ENCODE measurements at places on chromosomes 16 and 17.
A peak's percentile ranks its signal among the peaks of the same experiment; 100 is the strongest.

DNA sequence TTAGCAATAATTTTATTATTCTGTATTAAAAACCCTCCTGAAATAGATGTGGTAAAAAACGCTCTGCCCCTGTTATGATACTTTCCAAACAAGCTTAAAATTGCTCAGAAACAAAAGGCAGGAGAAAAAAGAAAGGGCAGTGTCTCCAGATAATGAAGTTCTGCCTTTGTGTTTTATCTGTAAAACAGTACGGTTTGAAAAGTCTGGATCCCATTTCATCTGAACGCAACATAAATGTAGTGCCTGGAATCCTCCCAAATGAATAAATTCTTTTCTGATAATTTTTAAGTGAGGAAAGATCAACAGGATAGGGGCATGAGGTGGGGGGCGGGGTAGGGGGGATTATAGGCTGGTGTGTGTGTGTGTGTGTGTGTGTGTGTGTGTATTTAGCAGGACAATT, 87.5 kb upstream of the SOX9 start:
- DNase-seq = no peak

DNA sequence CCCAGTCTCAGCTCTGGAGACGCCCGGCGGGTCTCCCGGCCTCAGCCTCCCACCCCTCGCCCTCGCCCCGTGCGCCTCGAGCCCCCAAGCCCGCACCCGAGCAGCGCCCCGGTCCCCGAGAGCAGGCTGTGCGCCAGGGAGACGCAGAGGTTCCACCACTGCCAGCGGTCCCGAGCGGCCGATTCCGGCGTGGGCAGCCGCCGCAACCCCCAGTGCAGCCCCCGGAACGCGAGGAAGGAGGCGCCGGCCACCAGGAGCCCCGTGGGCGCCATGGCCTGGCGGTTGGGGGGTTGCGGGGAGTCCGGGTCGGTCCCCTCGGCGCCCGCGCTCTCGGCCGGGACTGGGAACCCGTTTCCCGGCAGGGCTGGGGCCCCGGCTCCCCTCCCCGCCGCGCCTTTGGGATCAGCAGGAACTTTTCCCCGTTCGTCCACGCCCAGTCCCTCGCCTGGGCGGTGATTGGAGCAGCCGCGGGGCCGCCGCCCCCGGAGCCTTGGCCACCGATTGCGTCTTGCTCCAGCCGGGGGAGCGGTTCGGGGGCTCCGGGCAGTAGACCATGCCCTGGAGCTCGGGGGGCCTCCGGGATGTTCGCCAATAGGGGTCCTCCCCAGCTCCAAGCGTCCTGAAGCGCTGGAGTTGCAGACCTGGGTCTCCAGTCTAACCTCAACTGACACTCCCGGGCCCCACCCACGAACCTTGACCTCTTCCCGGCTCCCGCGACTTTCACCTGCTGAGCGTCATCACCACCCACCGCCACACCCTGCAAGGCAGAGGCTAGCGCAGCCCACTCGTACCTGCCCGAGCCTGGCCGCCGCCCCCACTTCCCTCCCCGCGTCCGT, at the start of gene TLCD2:
TLCD2 (minus strand) TSS at position 407 of the 836 bp plus-strand sequence; CDS start at position 272, 135 bp downstream.
- peak; percentile 79 for DNase-seq

- DNase-seq = no peak
Measured at GRCh38 chr16:19583665-19584300, 28.3 kb downstream of the VPS35L start.

DNA sequence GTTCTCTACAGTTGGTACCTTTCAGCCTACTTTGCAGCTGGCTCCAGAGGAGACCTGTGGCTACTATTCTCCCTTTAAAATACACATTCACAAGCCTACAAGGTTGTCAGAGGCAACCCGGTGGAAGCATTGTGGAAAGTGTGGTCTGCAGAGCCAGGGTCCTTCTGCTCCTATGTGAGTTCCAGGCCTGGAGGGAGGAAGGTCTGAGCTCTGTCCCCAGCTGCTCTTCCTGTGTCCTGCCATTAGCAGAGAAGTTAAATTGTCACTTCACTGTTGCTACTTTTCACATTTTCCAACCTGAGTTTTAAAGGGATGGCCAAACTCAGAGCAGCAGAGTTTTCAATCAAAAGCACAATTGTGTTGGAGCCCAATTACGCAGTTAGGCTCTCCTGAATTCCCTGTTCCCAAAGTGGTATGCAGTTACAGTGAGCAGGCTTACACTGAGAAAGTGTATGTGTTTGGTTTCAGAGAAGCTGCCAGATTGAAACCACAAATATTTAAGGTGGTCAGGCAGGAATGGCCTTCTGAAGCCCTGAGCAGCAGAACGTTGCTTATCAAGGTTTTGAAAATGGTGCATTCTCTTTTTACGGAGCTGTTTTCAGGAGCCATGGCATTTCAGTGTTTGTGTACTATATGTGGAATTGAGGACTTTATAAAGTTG, 25.0 kb downstream of the MAP3K3 start:
- DNase-seq = no peak

DNA sequence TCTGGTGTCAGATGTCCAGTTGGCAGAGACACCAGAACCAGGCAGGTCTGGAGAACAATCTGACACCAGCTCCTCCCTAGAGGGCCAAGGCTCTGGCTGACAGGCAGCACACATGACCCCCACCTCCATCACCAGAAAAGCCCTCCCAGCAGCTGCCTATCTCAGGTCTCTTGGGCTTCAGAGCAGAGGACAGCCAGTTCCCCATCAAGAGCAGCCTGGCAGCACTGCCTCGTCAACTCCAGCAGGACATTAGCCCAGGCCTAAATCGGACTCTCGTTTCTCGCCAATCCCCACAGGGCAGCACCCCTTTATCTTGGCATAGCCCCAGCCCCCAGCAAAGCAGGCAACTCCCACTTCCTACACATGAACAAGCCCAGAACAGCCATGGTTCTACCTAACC, 4.4 kb downstream of the JUP start:
- DNase-seq = no peak

GRCh38 chr17:30915833-30916611, 5.7 kb upstream of the ADAP2 start:
- no peak for DNase-seq

GRCh38 chr17:57948555-57949420, 6.4 kb downstream of the CUEDC1 start:
- no peak for DNase-seq

- DNase-seq = no peak
Measured at GRCh38 chr16:35195864-35196216, 1736.4 kb downstream of the TP53TG3F start.

DNA sequence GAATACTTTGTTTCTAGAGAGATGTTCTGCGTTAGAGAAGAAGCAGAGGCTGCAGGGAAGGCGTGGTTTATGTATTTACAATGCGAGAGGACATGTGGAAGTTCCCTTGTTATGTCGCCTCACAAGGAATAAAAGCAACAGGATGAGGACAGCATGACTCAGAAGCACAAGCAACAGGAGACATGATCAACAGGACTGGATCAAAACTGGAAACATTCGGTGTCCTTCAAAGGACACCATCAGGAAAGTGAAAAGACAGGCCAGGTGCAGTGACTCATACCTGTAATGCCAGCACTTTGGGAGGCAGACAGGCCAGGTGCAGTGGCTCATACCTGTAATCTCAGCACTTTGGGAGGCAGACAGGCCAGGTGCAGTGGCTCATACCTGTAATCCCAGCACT, 52.6 kb downstream of the CCDC57 start:
- no peak for DNase-seq

- DNase-seq = peak; percentile 88
Measured at GRCh38 chr17:44774271-44775135, 15.7 kb downstream of the ADAM11 start.

DNA sequence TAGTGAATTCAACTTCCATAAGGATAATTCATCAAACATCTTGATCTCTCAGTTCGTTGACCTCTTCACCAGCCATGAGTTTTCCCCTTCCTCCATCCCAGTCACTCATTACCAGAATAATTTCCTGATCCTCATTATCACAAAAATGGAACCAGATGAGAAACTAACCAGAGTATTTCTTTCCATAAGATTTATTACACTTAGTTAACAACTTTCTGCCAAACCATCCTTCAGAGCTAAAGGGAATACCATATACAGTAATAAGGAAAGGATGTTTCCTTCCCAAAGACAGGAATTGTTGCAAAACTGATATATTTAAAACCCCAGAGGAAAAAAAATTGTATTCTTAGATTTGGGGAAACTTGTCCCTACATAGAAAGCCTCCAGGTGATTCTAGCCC, 8.6 kb downstream of the KRTAP29-1 start:
- no peak for DNase-seq

DNA sequence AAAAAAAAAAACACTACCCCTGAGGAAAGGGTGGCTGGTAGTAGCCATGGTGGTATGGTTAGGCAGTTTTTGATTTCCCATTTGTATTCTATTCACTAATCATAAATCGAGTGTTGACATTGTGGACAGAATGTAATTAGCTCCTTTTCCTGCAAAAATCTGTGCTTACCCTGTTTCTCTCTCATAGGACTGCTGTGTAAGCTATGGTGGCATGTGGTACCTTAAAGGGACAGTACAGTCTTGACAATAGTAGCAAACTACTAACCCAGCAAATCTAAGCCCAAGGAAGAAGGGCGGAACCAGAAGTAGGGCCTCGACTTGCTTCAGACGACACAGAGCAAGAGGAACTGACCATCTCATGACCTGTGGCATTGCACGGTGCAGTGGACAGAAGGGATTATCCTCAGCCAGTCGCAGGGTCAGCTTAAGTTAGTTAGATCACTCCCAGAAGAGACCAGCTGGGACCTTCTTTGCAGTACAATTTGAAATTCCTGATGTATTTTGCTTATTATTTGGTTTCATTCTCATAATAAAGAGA, 36.3 kb downstream of the POLR3E start:
- DNase-seq = no peak

DNA sequence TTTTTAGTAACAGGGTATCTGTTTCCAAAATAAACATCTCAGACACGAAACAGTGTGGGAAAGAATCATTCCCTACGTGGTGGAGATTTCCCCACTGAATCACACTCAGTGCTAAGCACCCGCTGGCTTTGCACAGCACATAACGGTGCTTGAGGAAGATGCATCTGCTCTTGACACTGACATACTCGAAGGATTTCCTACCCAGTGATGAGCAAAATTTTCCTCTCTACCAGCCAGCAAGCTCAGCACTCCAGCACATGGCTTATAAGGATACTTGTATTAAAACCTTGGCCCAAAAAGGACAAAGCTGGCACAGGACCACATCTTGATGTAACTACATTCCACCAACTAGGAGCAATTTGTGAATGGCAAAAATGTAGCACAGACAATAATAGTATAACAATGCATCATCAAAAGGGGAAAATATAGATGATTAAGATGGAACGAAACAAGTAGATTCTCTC, 59.0 kb downstream of the ANKFY1 start:
- no peak for DNase-seq

DNA sequence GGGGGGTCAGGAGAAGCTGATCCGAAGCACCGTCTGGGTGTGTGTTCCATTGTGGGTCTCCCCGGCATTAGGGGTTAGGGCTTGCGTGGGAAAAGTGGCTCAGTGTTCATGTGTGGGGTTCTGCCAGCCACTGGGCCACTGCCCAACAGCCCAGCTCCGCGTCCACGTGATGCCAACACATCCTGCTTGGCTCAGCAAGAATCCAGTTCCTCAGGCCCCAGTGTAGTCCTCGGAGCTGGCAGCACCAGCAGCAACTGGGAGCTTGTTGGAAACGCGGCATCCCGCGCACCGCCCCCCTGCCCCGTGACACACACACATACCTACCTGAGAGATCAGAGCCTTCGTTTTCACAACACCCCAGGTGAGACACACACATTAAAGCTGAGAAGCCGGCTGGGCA, 18.9 kb downstream of the LGALS9 start:
- DNase-seq = no peak

GRCh38 chr16:89189358-89190025, 10.8 kb downstream of the SLC22A31 start:
- DNase-seq = no peak

GRCh38 chr17:80785477-80786178, 206.0 kb upstream of the CHMP6 start:
- no peak for DNase-seq

DNA sequence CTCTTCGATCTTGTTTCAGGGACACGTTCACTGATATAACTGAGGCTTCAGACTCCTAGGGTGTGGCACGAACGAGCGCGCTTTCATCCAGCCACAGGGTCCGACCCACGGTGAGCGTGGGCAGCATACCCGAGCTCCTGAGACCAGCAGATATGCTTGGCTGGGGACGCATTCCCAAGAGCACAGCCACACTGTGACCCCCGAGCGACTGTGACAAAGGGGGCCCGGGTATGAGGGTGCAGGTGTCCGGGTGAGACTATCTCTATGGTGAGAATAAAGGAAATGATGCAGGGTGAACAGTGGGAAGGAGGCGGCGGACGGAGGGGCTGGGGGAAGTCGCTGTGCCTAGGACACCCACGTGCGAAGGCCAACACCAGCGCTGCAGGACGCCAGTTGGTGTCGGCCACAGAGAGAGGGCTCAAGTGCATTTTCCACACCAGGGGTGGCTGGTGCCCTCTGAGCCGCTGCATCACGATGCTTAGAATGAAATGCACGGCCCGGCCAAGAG, 17.6 kb downstream of the RPH3AL start:
- DNase-seq = peak; percentile 33

DNA sequence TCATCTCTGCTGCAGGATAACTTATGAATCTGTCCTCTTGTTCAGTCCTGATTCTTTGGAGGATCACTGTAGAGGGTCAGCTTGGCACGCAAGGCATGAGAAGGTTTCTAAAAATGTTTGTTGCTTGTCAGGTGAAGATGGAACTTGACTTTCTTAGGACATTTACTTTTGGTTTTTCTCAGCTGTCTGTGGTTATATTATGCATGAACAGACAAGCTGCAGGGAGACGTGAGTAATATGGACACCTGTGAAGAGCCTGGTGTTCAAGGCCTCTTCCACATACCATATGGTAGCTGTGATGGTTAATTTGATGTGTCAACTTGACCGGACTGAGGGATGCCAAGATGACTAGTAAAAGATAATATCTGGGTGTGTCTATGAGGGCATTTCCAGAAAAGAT, 270.2 kb upstream of the CPHXL start:
- peak; percentile 72 for DNase-seq

DNA sequence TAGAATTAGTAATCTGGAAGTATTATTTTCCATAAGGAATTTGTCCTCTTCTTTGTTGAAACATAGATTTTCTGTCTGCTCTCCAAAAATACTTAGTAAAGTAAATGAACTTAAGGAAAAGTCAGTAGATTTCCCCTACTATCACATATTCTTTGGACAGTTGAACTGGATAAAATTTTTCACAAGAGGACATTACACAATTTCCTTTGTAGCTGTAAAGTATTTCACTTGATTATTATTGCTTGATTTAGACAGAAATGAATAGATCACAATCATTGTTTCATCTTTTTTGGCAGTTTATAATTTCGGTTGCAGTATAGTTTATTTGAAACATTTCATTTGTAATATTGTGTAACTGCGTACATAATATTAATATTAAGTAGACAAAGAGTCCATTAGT, 12.5 kb downstream of the CYB5B start:
- no peak for DNase-seq

GRCh38 chr16:69834807-69835466, 72.8 kb downstream of the WWP2 start:
- DNase-seq = no peak

- no peak for DNase-seq
Measured at GRCh38 chr17:29063992-29064391, 21.1 kb downstream of the PIPOX start.

GRCh38 chr17:33266611-33267010, 26.5 kb downstream of the ASIC2 start:
- no peak for DNase-seq

Data from RWPE2 (cell line).